ENCODE measurements at places on chromosomes 2 and 18. TPM values are rescaled to one million over a fixed set of nuclear protein-coding genes. Genes with fewer than 3 reads are reported as not detected.

The PCARE gene
- not detected for total RNA-seq

GRCh38 chr2:199739413-199740110, 111.4 kb downstream of the FTCDNL1 start:
- DNase-seq, result peak; percentile 78

The DSG4 gene
- total RNA-seq, result not detected

- DNase-seq, result no peak
Observed at GRCh38 chr2:59458800-59459199, 1094.7 kb downstream of the BCL11A start.

DNA sequence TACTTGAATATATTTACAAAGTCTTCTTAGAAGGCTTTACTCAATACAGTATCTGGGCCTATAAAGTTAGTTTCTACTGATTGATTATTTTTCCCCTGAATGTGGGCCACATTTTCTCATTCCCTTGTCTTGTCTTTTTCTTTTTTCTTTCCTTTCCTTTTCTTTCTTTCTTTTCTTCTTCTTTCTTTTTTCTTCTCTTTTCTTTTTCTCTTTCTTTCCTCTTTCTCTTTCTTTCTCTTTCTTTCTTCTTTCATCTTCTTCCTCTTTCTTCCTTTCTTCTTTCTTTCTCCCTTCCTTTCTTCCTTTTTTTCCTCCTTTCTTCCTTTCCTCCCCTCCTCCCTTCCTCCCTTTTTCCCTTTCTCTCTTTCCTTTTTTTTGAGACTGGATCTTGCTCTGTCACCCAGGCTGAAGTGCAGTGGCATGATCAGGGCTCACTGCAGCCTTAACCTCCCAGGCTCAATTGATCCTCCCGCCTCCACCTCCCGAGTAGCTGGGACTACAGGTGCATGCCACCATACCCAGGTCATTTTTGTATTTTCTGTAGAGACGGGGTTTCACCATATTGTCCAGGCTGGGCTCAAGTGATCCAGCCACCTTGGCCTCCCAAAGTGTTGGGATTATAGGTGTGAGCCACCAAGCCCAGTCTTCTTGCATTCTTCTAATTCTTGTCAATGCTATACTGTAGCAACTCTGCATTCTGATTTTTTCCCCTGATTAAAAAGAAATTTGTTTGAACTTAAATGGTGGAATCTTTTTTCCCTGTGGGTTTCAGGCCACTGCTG, 133.1 kb upstream of the FBXO11 start:
- DNase-seq, result no peak

The POTEI gene
- not detected for total RNA-seq

DNA sequence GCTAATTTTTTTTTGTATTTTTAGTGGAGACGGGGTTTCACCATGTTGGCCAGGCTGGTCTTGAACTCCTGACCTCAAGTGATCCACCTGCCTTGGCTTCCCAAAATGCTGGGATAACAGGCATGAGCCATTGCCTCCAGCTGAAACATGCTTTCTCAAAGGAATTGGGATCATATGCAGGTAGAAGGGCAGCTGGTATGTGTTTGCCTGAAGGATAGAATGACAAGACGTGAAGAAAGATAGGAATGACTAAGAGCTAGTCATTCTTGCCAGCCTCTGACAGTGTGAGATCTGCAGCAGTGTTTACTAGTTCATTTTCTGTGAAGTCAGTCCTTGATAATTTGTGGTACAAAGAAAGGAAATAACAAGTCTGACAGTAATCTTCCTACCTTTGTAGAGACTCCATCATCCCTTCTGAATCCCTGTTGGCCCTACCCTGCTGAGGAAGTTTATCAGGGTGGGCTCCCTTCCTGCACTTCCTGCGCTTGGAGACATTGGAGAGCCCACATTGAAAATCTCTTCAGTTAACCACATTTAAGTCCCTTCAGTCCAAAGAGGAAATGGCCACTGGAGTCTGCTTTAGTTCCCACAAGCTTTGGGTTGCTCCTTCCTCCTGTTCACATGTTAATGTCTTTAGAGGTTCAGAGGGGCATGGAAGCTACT, 14.7 kb downstream of the CFLAR start:
- DNase-seq, result no peak

The RNF152 gene
- 102 TPM for total RNA-seq

The MERTK gene
- total RNA-seq, result 14.3 TPM

DNA sequence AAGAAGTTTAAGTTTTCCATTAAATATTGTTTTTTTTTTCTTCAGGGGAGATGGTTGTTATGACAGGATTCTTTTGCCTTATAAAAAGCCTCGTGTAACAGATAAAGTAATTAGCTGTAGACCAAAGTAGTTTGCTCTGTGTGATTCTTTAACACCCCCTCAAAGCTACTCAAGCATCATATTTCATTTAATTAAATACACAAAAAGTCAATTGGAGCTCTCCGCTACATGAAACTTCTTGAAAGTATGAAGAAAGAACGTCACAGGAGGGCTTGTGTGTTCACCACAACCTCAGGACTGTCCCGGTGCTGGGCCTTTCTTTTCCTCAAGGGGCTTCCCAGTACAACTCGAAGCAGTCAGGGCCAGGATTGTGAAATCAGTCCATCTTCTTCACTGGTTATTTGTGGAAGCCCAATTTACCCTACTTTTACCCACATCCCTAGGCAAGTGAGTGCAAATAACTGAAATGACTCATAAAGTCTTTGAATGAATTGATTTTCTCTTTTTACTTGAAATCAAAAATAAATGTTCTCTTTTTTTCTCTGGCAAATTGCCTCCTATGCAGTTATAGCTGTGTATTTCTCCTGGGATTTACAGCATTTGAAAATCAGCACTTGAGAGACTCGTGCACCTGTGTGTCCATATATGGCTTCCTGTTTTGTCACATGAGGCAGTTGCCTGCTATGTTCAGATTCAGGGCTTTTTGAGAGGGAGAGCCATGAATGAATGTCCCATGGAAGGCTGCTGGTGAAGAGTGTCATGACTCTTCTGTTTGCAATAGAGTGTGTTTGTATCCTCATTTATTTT, 48.6 kb downstream of the LINC00305 start:
- DNase-seq, result no peak

Measured in left lobe of liver (tissue), 2 donors.